Amniotic stem cell (primary cell): ENCODE measurements at places on chromosomes 2 and 18.

- DNase-seq: no peak
These were observed 3.3 kb downstream of the KLHL30 start for GRCh38 chr2:238141541-238142318.

GRCh38 chr2:79189465-79189864, 29.9 kb upstream of the REG3A start:
- no peak for DNase-seq

GRCh38 chr2:138814123-138814898, 34.1 kb upstream of the NXPH2 start:
- no peak for DNase-seq

DNA sequence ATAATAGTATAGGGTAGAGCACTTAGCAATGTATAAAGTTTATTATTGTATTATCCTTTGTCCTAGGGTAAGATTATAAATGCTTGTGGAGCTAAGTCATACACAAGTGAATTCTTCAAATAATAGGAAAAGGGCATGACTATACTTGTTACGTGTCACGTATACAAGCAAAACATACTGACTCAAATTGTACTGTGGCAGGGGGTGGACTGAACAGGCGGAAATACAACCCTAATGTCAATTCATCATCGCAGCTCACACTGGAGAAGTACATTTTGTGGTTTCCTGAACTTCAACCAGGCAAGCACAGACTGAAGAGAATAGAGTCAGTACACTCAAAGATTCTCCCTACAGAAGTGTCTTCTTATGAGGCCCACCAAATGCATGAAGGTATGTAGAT, 201.0 kb downstream of the MBD2 start:
- DNase-seq: peak; percentile 67

DNA sequence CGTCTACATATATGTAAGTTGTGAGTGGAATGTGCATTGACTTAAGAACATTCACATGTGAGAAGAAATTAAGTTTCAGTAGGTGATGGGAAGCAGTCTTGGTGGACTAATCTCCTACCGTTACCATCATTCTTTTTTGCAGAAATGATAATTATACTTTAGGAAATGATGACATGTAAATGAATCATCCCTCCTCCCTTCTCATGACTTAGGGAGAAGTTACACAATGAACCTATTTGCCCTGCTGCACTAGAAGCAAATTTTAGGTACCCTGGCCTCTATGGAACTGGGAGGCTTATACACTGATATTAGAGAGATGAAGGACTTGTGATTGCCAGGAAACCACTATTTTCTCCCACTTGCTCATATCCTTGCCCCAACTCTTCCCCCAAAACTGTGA, 214.2 kb downstream of the CALCRL start:
- DNase-seq: no peak

- no peak for DNase-seq
These were observed 159.2 kb downstream of the RAPGEF4 start for GRCh38 chr2:172894689-172895387.

- no peak for DNase-seq
These were observed 7.6 kb upstream of the PRSS56 start for GRCh38 chr2:232512602-232513001.

- no peak for DNase-seq
These were observed 122.8 kb upstream of the WDSUB1 start for GRCh38 chr2:159409116-159409800.

DNA sequence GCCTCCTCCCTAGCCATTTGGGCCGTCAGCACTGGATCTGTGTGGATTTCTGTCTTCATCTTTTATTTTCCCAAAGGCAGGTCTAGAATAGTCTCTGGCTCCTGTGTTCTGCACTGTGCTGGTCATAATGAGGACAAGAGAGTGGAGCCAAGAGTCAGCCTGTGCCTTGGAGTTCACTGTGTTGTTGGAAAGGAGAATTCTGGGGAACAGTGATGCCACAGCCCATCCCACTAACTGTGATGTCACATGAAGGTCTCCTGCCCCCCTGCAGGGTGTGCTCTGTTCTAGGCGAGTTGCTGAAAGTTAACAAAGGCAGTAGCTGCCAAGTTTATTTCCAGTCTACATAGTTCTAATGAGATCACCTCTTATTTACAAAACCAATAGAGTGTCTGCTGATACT, 248.5 kb downstream of the TPGS2 start:
- no peak for DNase-seq

- peak; percentile 8 for DNase-seq
These were observed 130.9 kb downstream of the EXOC6B start for GRCh38 chr2:72694715-72695496.

DNA sequence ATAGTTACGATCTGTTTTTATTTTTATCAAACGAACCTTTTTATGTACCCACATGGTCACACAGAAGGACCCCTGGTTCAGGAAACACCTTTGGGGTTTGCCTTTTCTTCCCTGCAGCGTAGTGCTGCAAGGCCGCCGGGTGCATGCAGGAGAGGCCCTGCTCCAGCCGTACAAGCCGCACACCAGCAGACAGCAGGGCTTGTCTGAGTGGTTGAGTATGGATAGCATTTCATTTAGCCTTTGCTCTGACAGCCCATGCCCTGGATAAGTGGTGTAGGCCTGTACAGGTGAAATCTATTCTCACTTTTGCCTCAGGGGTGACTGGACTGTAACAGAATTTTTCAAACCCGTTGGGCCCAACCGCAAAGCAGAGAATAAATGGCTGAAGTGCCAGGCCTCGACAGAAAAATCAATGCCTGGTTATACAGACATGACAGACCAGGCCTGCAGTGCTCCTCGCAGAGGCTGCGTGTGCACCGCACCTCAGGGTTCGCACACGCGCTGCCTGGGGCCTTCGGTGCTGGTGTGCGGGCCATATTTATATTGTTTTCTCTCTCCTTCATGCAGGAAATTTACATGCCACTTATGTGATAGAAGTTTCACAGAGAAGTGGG, 279.1 kb downstream of the ZNF407 start:
- no peak for DNase-seq

- peak; percentile 45 for DNase-seq
These were observed 54.8 kb upstream of the CREB1 start for GRCh38 chr2:207474863-207475485.

GRCh38 chr2:6793371-6793770, 72.3 kb downstream of the CMPK2 start:
- DNase-seq: no peak

- DNase-seq: no peak
These were observed 235.5 kb downstream of the HDAC4 start for GRCh38 chr2:239165206-239165831.

GRCh38 chr2:79771493-79771892, 258.6 kb downstream of the CTNNA2 start:
- DNase-seq: no peak

DNA sequence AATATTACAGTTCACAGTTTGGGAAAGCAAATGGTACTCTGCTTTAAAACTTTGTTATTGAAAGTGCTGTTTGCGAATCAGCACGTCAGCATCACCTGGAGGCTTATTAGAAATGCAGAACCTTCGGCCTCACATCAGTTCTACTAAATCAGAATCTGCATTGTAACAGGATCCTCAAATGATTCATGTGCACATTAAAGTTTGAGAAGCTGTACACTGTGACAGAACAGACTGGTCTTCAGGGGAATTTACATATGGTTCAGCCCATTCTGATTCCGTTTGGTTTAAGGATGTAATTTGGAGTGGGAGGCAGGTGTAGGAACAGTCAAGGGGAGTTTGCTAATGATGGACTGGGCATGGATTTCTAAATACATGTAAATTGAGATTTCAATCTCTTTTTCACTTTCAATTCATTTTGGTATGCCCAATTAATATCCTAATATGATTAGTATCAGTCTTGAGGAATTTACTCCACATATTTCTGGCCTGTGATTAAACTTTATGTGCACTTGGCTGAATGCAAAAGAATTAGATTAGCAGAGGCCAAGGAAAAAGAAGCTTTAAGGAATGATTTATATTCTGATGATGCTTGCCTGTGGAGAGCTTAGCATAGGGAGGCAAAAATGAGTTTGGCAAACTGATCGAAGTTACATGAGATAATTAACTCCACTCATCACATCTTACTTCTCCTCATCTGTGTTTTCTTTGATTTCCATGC, 248.8 kb downstream of the XIRP2 start:
- no peak for DNase-seq

- DNase-seq: no peak
These were observed 93.9 kb downstream of the ZNF804A start for GRCh38 chr2:184692141-184692734.

DNA sequence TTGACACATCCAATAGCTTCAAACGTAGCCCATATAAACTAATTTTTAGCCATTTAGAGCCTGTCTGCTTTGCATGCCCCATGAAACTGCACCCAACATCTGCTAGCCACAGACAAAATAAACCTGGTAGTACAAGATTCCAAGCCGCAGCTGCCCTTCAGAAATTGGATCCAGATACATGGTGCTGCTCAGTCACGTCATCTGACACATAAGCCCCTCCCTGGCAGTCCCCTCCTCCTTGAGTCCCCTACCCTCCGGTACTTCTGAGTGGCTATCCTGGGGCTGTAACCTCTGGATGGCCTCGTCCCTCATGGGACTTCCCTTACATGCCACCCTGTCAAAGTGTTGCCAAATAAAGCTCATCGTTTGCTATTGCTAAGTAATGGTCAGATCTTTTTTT, 33.8 kb downstream of the PROC start:
- DNase-seq: no peak

- DNase-seq: no peak
These were observed at the start of gene C2orf66 for GRCh38 chr2:196809260-196809659. Gene C2orf66, minus strand, starts transcription at chr2:196809355. Its CDS starts 19 bp downstream, at chr2:196809336.

DNA sequence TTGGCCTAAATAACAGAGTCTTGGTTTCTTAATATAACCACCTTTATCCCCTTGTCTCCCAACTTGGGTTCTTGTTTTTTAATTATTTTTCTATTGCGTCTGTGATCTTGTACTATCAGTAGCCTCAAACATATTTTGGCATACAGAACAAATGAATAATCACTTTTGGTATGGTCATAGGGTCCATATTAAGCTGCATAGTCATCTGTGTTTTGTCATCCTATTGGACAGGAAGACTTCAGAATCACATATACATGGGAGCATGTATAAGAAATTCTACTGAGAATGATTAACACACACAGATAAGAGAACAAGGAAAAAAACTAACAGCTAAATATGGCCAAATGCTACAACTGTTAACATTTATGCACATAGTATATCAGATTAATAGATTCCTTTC, 126.0 kb downstream of the MEP1B start:
- DNase-seq: no peak

GRCh38 chr18:7147399-7147798, 29.8 kb upstream of the LAMA1 start:
- DNase-seq: no peak

- no peak for DNase-seq
These were observed 117.6 kb downstream of the TWIST2 start for GRCh38 chr2:238965371-238966071.

DNA sequence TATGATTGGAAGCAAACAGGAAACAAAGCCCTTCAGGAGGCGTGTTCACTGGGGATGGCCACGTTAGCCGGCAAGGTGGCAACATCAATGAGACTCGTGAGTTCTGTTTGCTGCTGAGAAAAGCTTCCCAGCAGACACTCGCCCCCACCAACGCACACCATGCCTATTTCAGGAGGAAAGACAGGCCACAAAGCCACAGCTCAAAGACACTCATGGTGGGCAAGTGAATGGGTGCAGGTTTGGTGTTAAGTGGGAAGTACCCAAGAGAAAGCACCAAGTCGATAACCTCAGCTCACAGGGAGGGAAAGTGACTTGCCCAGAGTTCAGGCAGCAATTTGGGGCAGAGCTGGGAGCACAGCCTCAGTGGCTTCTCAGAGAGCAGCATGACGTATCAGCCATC, 10.5 kb upstream of the MTERF4 start:
- DNase-seq: no peak

GRCh38 chr2:236693531-236693930, 123.9 kb downstream of the ACKR3 start:
- DNase-seq: no peak

- DNase-seq: no peak
These were observed 13.1 kb downstream of the PPP3R1 start for GRCh38 chr2:68238955-68239822.

DNA sequence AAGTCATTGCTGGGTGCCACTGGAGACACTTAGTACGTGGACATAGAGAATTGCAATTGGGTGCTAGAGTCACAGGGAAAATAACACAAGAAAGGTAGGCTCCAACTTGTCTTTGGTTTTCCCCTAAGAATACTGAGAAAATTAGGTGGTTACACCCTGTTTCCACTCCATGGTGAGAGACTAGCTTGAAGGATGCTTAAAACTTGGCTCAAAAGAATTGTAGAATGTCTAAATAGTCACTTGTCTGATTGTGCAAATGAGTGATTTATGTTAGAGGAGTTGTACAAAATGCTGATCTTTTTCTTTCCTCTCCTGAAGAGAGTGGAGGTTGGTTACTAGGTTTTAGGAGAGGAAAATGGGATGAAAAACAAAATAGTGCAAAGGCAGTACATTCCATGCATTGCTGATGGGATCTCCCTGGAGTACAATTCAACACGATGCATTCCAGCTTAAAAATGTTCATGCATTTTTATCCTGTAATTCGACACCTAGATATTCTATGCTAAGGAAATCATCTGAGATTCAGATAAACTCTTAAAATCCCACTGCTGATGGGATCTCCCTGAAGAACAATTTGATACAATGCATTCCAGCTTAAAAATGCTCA, 2.2 kb upstream of the SERPINB12 start:
- DNase-seq: no peak

DNA sequence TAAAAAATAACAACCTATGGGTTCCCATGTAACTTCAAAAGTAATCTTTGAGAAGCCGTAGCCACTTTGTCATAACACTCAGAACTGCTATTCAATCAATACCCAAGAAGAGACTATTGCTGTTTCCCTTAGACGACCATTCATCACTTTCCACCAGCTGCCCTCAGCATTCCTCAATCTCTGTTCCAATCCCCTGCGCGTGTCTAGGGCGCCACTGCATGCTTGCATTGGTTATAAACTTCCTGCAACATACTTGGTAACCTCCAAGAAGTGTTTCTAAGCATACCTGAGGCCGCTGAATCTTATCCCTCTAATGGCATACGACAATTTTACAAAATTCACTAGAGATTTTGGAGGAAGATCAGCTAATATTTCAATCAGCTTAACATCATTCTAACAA, 134.2 kb downstream of the LAMA1 start:
- DNase-seq: no peak

DNA sequence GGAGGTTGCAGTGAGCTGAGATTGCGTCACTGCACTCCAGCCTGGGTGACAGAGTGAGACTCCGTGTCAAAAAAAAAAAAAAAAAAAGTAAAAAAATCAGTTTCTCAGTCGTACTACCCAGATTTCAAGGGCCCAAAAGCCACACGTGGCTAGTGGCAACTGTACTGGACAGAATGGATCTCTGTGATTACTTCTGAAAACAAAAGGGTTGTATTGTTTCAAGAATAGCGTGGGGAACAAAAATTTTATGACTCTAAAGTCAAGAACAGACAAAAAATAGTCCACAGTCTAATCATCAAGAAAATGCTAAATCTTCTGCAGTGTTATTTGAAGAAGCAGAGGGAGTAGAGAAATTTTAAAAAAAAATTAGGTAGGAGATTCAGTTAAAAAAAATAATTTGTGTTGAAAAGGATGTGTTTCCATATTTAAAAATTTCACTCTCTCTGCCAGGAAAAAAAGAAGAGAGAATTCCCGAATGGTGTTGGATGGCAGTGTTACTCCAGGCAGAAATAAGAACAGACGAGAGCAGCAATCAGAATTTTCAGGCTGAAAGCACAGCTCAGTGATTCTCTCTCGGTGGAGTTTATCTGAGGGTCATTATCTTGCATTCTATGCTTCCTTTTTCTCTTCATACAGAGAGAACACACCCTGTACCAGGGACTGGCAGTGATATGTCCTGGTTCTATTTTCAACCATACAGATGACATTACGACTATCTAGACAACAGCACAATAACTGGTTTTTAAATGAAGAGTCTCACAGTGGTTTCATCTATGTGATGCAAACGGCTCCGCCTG, 61.8 kb downstream of the CABYR start:
- no peak for DNase-seq
